ENCODE measurements at places on chromosomes 2 and 18.

DNA sequence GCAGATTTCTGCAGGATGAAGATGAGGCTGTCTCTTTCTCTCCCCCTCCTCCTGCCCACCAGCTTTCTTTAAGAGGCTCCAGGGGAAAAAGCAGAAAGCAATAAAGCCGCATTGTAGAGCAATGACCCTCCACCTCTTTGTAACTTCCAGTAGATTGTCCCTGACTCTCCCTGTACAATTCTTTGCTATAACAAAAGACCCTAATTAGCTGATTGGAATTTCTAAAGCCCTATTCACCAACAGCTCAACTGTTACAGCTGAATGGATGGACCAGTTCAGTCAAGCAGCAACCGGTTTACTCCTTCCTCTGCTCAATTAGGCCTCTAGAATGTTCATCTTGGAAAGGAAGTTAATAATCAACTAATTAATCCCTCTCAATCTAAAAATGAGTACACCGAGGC, 301.0 kb downstream of the STK39 start:
- H3K4me3 ChIP-seq: no peak overlapping the region
- H3K27me3 ChIP-seq: no peaks in the 10 kb centered on the region
- DNase-seq: no peak
- H3K27ac ChIP-seq: no peak overlapping the region

DNA sequence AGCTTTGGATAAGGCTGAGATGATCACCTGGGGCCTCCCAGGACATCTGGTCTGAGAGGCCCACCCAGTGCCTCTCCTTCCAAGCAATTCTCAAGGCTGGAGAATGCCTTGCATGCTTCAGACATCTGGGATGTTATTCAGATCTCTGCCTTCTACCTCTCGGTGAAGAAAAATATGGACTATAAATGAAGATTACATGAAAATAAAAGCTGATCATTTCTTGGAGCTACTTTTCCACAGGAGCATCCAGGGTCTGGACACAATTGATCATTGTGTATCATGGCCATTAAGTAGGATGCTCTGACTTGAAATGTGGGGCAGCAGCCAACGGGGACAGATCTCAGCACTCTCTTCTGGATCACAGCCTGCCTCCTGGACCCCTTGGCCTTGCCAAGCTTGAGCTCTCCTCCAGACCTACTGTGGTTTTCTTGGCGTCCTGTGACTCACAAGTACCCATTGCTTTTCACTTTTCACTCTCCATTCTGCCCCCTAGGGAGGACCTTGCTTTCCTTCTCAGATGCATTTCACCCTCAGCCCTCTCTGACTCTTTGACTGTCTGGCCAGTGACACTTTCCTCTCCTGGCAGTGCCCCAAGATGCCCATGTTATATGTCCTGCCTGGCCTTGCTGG, 203.1 kb downstream of the INSIG2 start:
- H3K4me1 ChIP-seq: no peaks in the 10 kb centered on the region
- peaks cover 8% of the 10 kb centered on the region for H3K27me3 ChIP-seq
- no peak overlapping the region for H3K27ac ChIP-seq
- no peak for DNase-seq

- DNase-seq: no peak
- no peak overlapping the region for H3K27ac ChIP-seq
- H3K4me1 ChIP-seq: no peaks in the 10 kb centered on the region
- no peaks in the 10 kb centered on the region for H3K27me3 ChIP-seq
- H3K4me3 ChIP-seq: no peak overlapping the region
- peaks cover 34% of the 10 kb centered on the region for H3K36me3 ChIP-seq
Observed at GRCh38 chr2:121764681-121765228, 9.3 kb downstream of the TSN start.

GRCh38 chr2:226673314-226673723, 126.3 kb downstream of the IRS1 start:
- no peaks in the 10 kb centered on the region for H3K27me3 ChIP-seq
- H3K4me1 ChIP-seq: peaks cover 18% of the 10 kb centered on the region
- H3K27ac ChIP-seq: no peak overlapping the region
- H3K36me3 ChIP-seq: no peaks in the 10 kb centered on the region
- H3K4me3 ChIP-seq: no peak overlapping the region

- peak overlapping the region; percentile 69 for H3K4me3 ChIP-seq
- H3K36me3 ChIP-seq: peaks cover 5% of the 10 kb centered on the region
- H3K27ac ChIP-seq: no peak overlapping the region
- peaks cover 10% of the 10 kb centered on the region for H3K4me1 ChIP-seq
- no peaks in the 10 kb centered on the region for H3K27me3 ChIP-seq
- DNase-seq: no peak
Observed at GRCh38 chr2:65040400-65041261, 15.6 kb upstream of the CEP68 start.

DNA sequence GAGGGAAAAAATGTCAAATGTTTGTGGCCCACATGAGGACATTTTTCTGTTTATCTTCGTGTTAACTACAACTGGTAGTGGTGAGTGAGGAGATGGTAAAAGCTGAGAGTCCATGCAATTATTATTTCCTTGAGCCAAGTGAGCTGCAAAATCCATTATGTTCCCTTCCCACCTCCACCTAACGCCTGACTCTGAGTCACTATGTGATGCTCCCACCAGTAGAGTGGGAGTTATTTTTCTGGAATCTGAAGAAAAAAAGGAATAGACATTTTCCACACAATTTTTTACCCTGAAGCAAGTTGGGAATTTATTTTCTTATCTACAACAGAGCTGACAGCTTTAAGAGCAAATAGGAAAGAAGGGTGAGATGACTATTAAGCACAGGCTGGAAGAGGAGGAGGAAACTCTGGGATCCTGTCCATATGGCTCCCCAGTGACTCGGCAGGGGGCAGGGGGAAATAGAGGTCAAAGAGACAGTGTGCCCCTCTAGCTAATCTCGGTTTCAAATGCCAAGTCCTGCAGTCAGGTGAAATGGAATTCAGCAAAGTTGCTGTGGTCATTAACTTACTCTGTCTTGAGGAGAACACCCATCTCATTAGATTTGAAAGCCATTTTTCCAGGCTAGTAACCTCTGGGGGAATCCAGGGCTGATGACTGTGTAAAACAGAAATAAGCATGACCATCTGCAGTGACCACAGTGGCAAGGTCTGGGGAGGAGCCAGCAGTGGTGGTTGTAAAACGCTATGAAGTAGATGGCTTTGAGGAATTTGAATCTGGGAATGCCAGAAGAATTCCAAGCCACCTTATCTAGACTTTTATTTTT, 463.9 kb downstream of the STK39 start:
- H3K4me3 ChIP-seq: peak overlapping the region; percentile 3
- H3K27ac ChIP-seq: peak overlapping the region; percentile 54
- no peaks in the 10 kb centered on the region for H3K27me3 ChIP-seq
- peaks cover 29% of the 10 kb centered on the region for H3K4me1 ChIP-seq
- peaks cover 5% of the 10 kb centered on the region for H3K36me3 ChIP-seq

GRCh38 chr2:43169099-43169945, 57.1 kb downstream of the ZFP36L2 start:
- peaks cover 33% of the 10 kb centered on the region for H3K4me1 ChIP-seq
- H3K4me3 ChIP-seq: peak overlapping the region; percentile 73
- no peaks in the 10 kb centered on the region for H3K27me3 ChIP-seq
- peak overlapping the region; percentile 92 for H3K27ac ChIP-seq
- DNase-seq: no peak

GRCh38 chr18:42578792-42579191, 536.7 kb downstream of the RIT2 start:
- no peaks in the 10 kb centered on the region for H3K36me3 ChIP-seq
- H3K4me1 ChIP-seq: no peaks in the 10 kb centered on the region
- no peak overlapping the region for H3K27ac ChIP-seq
- no peak for DNase-seq

DNA sequence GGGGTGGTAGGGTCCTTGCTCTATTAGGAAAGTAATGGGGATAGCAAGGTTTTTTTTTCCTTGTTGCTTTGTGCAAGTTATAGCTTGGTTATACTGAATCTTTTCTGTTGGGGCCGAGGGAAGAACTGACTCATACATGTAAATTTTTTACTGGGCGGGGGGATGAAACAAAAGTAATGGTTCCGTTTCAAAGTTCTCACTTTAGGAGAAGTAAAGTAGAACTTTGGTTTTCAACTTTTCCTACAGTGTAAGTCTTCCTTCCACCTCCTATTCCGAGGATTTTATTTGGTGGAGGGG, 1.1 kb downstream of the AFTPH start:
- H3K27me3 ChIP-seq: no peaks in the 10 kb centered on the region
- H3K4me1 ChIP-seq: peaks cover 23% of the 10 kb centered on the region
- peak overlapping the region; percentile 99 for H3K4me3 ChIP-seq
- no peaks in the 10 kb centered on the region for H3K36me3 ChIP-seq
- peak overlapping the region; percentile 97 for H3K27ac ChIP-seq
- no peak for DNase-seq

GRCh38 chr2:116719836-116720235, 1094.7 kb upstream of the DDX18 start:
- H3K4me1 ChIP-seq: no peaks in the 10 kb centered on the region
- H3K36me3 ChIP-seq: no peaks in the 10 kb centered on the region
- no peak overlapping the region for H3K4me3 ChIP-seq
- no peak for DNase-seq

- no peaks in the 10 kb centered on the region for H3K36me3 ChIP-seq
- no peak overlapping the region for H3K4me3 ChIP-seq
- no peak overlapping the region for H3K27ac ChIP-seq
- DNase-seq: no peak
- H3K4me1 ChIP-seq: no peaks in the 10 kb centered on the region
Observed at GRCh38 chr2:218123986-218124385, 1.8 kb upstream of the CXCR2 start.

DNA sequence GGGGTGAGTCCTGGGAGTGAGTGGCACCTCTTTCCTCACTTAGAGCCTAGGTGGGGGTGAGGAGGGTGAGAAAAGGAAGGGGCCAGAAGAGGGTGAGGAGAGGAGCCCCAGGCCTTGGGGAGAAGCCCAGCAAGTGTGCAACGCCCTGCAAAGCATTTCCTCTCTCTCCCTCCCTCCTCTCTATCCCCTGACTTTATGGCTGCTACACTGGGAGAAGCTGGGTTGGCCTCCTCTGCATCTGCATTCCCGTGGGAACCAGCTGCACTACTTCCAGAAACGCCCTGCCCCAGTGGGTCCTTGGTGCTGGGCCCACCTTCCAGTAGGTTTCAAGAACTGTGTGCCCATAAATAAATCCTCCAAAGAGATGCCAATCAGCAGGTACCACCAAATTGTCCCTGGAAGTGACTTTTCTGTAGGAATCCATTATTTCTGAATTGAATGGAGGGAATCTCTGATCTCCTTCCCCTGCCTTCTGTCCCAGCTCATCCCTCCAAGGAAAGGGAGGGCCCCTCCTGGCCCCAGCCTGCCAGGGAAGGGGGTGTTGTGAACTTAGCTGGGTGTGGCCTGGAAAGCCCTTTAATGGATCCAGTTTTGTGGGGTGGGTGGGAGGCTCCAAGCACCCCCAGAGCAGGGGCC, 95.7 kb upstream of the BOD1L2 start:
- H3K4me1 ChIP-seq: no peaks in the 10 kb centered on the region
- DNase-seq: no peak
- no peak overlapping the region for H3K4me3 ChIP-seq
- peaks cover 53% of the 10 kb centered on the region for H3K27me3 ChIP-seq
- no peak overlapping the region for H3K27ac ChIP-seq
- no peaks in the 10 kb centered on the region for H3K36me3 ChIP-seq

GRCh38 chr2:206341396-206341795, 66.9 kb downstream of the ZDBF2 start:
- H3K4me1 ChIP-seq: no peaks in the 10 kb centered on the region

GRCh38 chr2:109058191-109058632, 69.2 kb upstream of the EDAR start:
- no peak for DNase-seq
- H3K27me3 ChIP-seq: no peaks in the 10 kb centered on the region
- H3K36me3 ChIP-seq: no peaks in the 10 kb centered on the region
- no peak overlapping the region for H3K4me3 ChIP-seq
- no peak overlapping the region for H3K27ac ChIP-seq
- H3K4me1 ChIP-seq: peaks cover 15% of the 10 kb centered on the region

- H3K36me3 ChIP-seq: no peaks in the 10 kb centered on the region
- no peak overlapping the region for H3K27ac ChIP-seq
- peaks cover 54% of the 10 kb centered on the region for H3K27me3 ChIP-seq
- H3K4me3 ChIP-seq: no peak overlapping the region
Observed at GRCh38 chr18:52342456-52342855, 2.5 kb downstream of the DCC start.

DNA sequence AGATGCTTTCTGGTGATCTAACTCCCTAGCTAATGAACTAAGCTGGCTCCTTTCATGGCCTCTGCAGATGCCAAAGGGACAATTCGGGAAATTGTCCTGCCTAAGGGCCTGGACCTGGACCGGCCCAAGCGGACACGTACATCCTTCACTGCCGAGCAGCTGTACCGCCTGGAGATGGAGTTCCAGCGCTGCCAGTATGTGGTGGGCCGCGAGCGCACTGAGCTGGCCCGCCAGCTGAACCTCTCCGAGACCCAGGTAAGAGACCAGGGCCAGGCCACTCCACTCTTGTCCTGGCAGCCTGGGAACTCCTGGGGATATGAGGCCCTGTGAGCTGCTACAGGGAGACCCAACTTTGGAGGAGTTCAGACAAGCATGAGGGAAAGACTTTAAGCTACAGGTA, 14.7 kb upstream of the ATP6V1B1 start:
- peak; percentile 45 for DNase-seq
- peaks cover 12% of the 10 kb centered on the region for H3K4me1 ChIP-seq
- peaks cover 36% of the 10 kb centered on the region for H3K27me3 ChIP-seq
- peaks cover 6% of the 10 kb centered on the region for H3K36me3 ChIP-seq

- DNase-seq: no peak
- peaks cover 25% of the 10 kb centered on the region for H3K36me3 ChIP-seq
- H3K27ac ChIP-seq: no peak overlapping the region
- H3K4me3 ChIP-seq: no peak overlapping the region
- no peaks in the 10 kb centered on the region for H3K27me3 ChIP-seq
Observed at GRCh38 chr18:51171625-51172259, 25.7 kb downstream of the MEX3C start.

- H3K4me3 ChIP-seq: no peak overlapping the region
- no peaks in the 10 kb centered on the region for H3K27me3 ChIP-seq
- H3K36me3 ChIP-seq: no peaks in the 10 kb centered on the region
- no peak overlapping the region for H3K27ac ChIP-seq
- DNase-seq: no peak
- H3K4me1 ChIP-seq: peaks cover 44% of the 10 kb centered on the region
Observed at GRCh38 chr2:95012881-95013550, 12.5 kb upstream of the MAL start.

- no peak overlapping the region for H3K4me3 ChIP-seq
- H3K4me1 ChIP-seq: peaks cover 5% of the 10 kb centered on the region
- H3K27ac ChIP-seq: no peak overlapping the region
- no peaks in the 10 kb centered on the region for H3K36me3 ChIP-seq
- peaks cover 11% of the 10 kb centered on the region for H3K27me3 ChIP-seq
- peak; percentile 54 for DNase-seq
Observed at GRCh38 chr2:30693821-30694281, 113.4 kb downstream of the CAPN13 start.

GRCh38 chr2:105403241-105403782, 4.5 kb upstream of the FHL2 start:
- H3K27me3 ChIP-seq: peaks cover 7% of the 10 kb centered on the region
- peak overlapping the region; percentile 39 for H3K4me3 ChIP-seq
- H3K4me1 ChIP-seq: peaks cover 23% of the 10 kb centered on the region
- H3K27ac ChIP-seq: peak overlapping the region; percentile 81

GRCh38 chr18:9022397-9023155, 79.9 kb upstream of the NDUFV2 start:
- H3K27ac ChIP-seq: no peak overlapping the region
- peaks cover 6% of the 10 kb centered on the region for H3K4me1 ChIP-seq
- no peak overlapping the region for H3K4me3 ChIP-seq

GRCh38 chr18:57267368-57267925, 84.9 kb upstream of the ST8SIA3 start:
- no peaks in the 10 kb centered on the region for H3K36me3 ChIP-seq
- DNase-seq: no peak
- H3K4me3 ChIP-seq: no peak overlapping the region

- no peaks in the 10 kb centered on the region for H3K4me1 ChIP-seq
- H3K27ac ChIP-seq: no peak overlapping the region
- H3K4me3 ChIP-seq: no peak overlapping the region
- no peak for DNase-seq
- H3K36me3 ChIP-seq: peaks cover 3% of the 10 kb centered on the region
- no peaks in the 10 kb centered on the region for H3K27me3 ChIP-seq
Observed at GRCh38 chr2:67423489-67423888, 26.4 kb downstream of the ETAA1 start.
